ENCODE measurements at places on chromosomes 7 and 10.

DNA sequence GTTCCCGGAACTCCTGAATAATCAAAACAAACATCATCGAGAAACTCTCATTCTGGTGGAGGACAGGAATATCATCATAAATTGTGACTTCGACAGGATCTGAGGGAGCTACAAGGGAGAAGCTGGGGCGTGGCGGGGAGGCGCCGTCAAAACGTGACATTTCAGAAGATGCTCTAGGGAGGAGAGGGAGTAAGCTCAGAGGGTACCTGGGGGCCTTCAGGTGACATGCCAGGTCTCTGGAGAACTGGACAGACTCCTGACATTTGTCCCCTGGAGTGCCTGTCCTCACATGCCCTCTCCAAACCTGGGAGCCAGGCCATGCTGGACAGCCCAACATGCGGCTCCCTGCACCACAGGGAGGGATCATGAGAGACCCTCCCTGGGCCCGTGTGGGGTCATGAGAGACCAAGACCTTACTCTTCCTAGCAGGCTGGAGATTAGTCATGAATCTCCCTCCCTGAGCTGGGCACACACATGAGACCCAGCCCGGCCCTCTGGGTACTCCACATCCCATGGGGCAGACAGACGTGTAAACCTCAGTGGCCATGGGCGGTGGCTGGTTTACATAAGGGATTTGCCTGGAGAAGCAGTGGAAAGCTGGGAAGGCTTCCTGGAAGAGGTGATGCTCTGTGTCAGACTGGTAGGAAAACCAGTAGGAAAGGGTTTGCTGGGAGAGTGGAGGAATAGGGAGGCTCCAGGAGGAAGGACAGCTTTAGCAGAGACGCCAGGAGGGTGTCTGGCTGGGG lies 81.0 kb downstream of the MYL10 start:
- DNase-seq = no peak

- DNase-seq = no peak
Measured at GRCh38 chr10:103429647-103430046, 22.5 kb downstream of the CALHM2 start.

GRCh38 chr10:117616179-117616578 lies 73.6 kb downstream of the EMX2 start:
- DNase-seq = no peak

DNA sequence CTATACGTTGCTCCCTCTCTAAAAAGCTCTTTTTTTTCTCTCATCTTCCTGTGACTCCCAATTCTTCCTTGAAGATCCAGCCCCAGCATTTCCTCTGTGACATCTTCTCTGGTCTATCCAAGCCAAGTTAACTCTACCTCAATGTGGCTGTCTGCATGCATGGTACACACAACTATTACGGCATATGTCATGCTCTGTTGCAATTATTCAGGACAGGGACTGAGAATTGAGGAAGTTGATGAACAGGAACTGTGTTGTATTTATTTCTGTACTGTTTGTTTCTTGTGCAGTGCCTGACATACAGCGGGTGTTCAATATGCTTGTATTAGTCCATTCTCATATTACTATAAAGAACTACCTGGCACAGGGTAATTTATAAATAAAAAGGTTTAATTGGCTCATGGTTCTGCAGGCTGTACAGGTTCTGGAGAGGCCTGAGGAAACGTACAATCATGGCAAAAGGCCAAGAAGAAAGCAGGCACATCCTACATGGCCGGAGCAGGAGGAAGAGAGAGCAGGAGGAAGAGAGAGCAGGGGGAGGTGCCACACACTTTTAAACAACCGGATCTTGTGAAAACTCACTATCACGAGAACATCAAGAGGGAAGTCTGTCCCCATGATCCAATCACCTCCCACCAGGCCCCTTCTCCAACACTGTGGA lies 6.3 kb downstream of the TRPV5 start:
- DNase-seq = no peak

- DNase-seq = no peak
Measured at GRCh38 chr7:51349820-51350545, 33.4 kb upstream of the COBL start.

- DNase-seq = no peak
Measured at GRCh38 chr7:1505731-1506550, 1.8 kb upstream of the INTS1 start.

GRCh38 chr7:1210321-1210978 lies 22.2 kb upstream of the UNCX start:
- DNase-seq = no peak

- DNase-seq = no peak
Measured at GRCh38 chr10:14698111-14698828, 76.4 kb downstream of the FAM107B start.

DNA sequence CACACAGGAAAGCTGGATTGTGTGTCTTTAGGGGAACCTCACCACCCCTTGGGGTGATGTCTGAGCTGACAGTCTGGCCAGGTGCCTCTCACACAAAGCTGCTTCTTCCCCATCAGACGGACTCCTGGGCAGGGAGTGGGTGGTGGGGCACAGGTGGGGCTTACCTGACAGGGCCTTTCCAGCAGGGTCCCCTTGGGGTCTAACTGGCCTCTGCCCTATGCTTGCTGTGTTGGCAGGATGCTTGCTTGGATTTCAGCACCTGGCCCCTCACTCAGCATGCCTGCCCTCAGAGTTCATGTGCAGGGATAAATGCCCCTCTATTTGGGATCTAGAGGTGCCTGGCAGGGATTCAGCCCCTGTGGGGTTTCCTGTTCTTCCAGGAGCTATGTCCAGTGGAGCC lies 496.9 kb upstream of the ZMIZ1 start:
- DNase-seq = no peak

GRCh38 chr7:101531726-101532357 lies 97.3 kb downstream of the MYL10 start:
- DNase-seq = no peak

- DNase-seq = no peak
Measured at GRCh38 chr7:25922296-25922695, 229.7 kb upstream of the NFE2L3 start.

DNA sequence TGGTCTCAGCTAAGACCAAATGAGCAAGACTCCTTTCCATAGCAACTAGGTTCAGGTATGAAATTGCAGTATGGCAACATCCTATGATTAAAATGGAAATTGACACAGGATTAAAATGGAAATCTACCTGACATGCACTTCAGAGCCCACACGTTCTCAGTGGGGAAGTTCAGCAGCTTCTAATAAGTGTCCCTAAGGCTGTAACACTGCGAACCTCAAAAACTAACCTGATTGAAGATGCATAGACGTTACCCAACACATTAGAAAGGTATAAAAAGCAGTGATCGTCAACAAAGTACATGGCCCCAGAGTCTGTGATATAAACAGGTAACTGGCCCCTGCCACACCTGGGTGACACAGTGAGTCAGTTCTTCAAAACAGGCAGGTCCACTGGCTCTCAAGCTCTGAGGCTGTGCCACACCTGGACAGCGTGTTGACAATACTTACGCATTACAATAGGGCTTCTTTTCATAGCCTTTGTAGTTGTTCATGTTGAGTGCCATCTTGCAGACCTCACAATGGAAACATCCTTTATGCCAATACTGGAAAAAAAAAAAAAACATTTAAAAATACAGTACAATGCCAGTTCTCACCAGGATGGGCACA lies 274.9 kb upstream of the NEBL start:
- no peak for DNase-seq

GRCh38 chr7:29053105-29053872 lies 93.0 kb downstream of the CPVL start:
- DNase-seq = no peak

DNA sequence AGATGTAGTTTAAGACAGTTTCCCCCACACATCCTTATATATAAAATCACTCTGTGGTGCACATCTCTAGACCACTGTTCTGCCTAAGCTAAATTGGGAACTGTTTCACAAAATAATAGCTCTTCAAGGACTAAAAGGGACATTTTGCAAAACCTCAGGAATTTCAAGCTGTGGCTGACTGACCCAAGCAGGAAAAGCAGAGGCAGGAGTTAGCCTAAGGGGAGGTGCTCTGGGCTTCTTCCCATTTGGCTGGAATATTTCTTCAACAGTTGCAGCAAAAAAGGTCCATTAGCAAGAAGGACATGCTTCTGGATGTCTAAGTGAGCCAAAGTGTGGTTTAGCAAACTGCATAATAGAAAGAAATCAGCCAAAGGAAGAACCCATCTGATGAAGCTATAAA lies 551.2 kb upstream of the ANKRD30A start:
- no peak for DNase-seq

DNA sequence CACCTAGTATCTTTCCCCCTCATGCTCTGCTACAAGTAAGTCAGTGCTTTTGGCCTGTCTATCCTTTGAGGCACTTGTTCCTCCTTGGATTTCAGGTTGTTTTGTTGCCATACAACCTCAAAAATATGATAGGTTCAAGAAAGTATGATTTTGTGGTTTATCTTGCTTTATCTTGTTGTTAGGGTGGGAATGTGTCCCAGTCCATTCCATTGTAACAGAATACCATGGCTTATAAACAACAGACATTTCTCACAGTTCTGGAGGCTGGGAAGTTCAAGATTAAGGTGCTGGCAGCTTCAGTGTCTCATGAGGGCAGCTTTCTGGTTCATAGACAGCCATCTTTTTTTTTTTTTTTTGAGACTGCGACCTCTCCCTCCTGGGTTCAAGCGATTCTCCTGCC lies 72.1 kb downstream of the TMEM270 start:
- DNase-seq = no peak

GRCh38 chr10:49113741-49114141 lies 1.6 kb downstream of the VSTM4 start:
- no peak for DNase-seq

- no peak for DNase-seq
Measured at GRCh38 chr10:2575460-2575859, 491.9 kb upstream of the PFKP start.

DNA sequence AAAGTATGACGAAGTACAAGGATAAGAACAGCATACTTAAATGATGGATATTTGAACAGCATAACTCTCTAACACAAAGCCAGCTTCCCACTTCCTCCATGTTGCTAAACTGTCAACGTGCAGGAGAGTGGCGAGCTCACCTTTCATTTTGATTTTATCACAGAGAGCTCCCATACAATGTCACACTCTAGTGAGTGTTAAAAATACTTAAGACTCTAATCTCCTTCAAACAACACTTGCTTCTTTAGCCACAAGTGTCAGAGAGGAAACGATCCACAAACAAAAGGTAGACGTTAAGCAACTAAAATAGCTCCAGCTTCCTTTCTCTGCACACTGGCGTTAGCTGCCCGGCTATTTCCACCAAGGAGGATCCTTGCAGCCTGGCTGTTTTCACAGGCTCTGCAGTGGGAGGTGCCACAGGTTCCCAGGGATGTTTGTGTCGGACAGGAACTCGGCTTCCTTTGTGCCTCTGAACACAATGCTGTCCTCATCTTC lies 194.6 kb downstream of the COBL start:
- DNase-seq = no peak

- DNase-seq = no peak
Measured at GRCh38 chr7:24777806-24778205, 20.5 kb upstream of the GSDME start.

GRCh38 chr7:151240536-151240935 lies 8.0 kb downstream of the SMARCD3 start:
- no peak for DNase-seq

DNA sequence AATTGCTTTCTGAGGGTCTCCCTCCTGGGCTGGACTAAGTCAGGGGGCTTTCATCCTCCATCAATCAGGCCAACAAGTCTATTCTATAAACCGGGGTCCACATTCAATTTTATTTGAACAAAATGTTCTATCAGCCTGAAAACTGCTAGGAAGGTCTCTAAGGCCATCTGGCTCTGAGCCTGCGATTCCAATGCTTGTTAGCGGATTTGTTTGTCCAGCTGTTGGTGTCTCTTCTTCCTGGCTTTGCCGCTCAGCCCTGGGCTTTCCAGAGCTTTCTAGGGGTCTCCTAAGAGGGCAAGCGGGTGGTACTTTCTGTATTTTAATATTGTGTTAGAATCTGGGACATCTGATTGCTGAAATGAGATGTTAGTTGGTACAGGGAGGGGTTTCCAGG lies 136.7 kb downstream of the VIPR2 start:
- no peak for DNase-seq

DNA sequence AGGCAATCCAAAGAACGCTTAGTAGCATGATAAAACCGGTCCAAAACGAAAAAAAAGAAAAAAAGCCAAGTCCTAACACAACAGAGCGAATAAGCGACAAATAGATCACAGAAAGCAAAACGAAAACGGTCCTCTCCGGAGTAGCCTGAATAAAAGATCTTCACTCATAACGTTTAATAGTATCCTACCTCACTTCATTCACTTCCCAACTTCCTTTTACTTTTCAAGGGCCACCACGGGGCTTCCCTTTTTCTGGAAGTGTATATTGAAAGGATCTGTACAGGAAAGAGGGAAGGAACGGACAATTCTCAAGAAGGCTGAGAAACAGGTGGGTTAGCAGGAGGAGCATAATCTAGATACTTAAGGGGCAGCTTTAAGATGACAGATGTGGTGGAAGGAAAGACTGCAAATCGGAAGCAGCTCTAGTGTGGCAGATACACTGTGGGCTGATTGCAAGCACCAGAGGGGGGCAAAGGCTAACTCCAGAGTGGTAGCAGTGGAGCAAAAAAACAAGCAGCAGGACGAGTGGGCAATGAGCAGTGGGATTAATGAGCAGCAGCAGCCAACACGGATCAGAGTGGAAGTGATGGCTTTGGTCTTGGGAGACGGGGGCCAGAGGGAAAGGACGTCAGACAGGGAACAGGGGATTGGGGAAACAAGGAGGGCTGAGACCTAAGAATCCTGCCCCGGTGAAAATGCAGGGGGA lies 866 bp downstream of the CNOT4 start:
- DNase-seq = no peak

- no peak for DNase-seq
Measured at GRCh38 chr10:118950190-118950680, 79.3 kb upstream of the NANOS1 start.

GRCh38 chr7:25923741-25924460 lies 228.1 kb upstream of the NFE2L3 start:
- no peak for DNase-seq

DNA sequence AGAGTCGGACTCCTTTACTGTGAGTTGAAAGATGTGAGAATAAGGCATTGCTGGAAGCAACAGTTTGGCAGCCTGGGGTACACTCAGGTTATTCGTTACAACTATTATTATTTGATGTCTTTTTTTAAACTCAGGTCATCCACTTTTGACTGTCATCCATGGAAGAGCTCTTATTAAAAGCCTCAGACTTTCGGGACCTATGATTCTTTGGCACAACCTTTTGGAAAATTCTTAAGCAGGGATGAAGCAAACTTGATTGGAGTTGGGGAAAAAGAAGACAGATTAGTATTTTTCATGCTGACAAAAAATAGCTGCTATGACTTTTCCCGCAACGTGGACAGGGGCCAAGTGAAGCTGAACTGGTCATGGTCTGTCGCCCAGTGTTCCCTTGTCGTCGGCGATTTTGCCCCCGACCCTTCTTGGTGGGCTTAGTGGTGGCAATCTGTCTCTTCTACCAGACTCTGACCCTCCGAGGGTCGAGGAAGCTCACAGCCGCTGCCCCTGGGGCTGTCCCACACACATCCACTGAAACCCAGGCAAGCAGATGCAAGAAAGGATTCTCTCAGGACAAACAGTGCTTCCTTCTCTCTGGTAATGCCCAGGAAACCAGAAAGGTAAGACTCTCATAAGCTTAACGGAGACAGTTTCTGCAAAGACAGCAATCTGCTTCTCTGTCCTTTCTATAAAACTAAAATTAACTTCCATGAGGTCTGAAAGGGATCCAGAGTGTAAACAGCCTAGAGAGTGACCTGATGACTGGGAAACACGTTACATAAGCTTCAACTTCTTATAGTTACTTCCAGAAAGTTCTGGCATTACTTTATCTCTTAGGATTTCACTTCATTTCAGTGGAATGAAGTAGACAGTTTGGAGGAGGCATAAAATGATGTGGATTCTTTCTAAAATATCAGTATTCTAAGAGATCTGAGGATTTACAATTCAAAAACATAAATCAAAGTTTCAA lies 1.0 kb downstream of the CPED1 start:
- no peak for DNase-seq

GRCh38 chr7:42082144-42082543 lies 154.9 kb downstream of the GLI3 start:
- DNase-seq = no peak

Measured in hypothalamus (tissue), 51 donors.